ENCODE measurements at places on chromosomes 3 and 15.

DNA sequence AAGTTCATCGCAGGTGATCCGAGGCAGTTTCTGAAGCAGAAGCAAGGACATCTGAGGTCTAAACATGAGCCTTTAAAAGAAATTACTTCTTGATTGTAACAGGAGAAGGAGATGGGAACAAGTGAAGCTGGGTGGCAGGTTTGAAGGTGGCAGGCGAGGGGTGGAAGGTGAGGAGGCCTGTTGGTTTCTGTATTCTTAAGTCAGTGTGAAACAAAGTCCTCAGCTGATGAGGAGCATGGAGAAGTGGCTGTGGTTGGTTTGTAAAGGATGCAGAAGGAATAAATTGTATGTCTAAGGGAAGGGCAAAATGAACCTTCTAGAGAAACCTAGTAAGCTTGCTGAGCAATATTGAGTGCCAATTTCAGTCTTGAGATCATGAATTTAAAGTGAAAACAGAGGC, 298.8 kb downstream of the CHST2 start:
- DNase-seq = no peak

DNA sequence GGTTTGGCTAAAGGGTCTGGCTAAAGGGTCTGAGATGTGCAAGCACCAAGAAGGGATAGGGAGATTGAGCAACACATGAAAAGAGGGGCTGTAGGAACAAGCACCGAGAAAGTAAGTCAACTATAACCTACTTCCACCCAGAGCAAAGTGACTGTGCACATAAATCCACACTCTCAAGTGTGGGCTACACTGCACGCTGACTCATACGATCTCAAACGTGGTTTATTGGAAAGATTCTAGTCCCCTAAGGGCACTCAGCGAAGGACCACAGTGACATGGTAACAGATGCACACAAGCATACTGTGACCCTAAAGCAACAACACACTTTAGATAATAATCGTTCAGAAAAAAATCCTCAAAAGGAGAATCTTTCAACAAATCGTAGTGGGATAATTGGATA, 48.0 kb downstream of the EHHADH start:
- DNase-seq = no peak

DNA sequence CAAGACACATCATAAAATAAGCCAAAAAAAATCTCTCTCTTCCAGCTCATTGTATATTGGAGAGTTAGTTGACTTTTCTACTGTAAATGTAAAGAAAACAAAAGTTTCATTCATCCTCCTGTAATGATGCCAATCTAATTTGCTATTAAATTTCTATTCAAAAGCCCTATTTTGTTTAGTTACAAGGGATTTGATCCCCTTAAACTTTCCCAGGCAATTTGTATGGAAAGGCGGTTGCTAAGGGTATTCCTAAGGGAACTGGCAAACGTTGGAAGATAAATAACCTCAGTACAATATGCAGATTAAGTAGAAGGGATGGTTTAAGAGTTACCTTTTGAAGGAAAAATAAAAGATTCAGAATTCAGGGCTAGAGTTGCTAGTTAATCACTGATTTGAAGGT, 352.7 kb downstream of the TIGIT start:
- no peak for DNase-seq

GRCh38 chr3:112967828-112968227, 7.1 kb downstream of the CD200R1 start:
- DNase-seq = no peak

DNA sequence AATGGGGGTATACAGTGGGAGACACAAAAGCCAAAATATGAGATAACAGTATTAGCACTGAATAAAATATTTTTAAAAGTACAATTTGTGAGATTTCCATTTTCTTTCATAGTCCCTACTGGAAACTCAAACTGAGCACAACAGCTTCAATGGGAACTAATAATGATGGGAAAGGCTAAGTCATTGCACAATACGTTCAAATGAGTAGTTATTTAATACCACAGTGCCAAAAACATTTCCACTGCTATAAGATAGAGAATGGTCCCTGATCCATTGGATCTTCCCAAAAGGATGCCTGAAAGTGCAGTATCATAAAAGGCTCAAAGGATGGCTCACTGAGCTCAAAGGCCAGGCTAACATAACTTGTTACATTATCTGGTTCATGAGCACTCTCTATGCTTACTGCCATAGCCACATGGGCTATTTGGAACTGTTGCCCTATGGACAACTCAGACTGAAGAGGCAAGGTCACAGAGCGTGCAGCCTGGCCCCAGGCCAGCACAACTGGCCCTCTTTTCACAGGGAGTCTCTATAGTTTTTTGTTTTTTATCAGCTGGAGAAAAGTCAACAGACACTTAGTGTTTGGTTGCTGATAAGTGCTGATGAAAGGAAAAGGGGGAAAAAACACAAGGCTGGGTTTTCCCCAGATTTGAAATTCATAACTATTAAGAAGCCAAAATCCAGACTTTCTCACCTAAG, 54.1 kb upstream of the PPIB start:
- DNase-seq = no peak

DNA sequence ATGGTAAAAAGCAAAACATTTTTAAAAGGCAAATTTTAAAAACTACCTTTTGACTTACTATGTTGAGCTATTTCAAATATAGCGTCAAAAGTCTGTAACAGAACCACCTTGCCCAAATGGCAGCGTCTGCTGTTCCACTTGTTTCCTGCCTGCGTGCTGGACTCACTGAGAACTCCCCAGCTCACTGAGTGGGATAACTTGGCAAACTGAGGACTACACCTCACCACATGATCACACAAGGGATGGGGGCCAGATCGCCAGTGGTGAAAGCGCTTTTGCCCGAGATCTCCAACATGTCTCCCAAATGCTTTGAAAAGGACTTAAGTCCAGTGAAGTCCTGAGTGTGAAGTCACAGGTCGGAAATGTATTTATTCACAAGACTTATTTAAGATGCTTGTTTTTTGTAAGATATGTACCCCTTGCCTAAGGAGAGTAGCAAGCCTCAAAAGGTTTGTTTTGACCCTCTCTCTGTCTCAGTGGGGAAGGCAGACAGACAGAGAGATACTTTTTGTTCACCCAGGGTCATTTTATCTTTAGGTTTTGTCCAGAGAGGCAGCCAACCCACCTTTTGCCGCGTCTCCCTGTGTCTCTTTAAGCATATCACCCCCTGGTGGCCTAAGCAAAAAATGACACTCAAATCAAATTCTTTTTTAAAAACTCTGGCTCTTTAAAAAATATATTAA, 192.6 kb downstream of the PDZRN3 start:
- no peak for DNase-seq

Data from GM04504 (cell line).